ENCODE measurements at places on chromosomes 4 and X.

DNA sequence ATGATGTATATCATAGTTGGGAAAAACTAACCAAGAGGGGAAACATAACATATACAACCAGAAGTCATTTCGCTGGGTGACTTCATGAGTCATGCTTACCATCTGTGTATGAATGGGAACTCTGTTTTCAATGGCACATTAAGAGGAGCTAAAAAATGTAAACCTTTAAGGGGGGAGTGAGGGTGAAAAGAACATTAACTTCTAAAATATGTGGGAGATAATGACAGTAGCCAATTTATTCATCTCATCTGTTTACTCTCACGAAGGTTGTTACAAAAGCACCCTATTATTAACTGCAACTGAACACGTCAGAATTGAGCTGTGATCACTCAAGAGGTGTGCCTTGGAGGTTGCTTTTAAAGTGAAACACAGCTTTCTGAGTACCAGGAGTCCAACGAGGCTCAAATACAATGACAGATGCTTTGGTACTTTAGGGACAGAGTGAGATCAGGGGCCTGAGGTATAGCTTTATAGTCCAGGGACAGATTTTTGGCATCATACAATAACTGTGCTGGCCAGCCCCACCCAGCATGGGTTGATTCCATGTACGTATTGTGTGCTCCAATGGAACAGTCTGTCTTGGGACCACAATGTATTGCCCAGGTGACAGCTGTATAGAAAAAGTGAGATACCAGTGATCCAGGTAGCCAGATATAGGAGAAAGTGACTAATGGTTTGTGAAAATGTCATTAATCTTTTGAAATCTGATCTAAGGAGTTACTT is 107.3 kb downstream of the AMMECR1 start:
- DNase-seq = no peak

DNA sequence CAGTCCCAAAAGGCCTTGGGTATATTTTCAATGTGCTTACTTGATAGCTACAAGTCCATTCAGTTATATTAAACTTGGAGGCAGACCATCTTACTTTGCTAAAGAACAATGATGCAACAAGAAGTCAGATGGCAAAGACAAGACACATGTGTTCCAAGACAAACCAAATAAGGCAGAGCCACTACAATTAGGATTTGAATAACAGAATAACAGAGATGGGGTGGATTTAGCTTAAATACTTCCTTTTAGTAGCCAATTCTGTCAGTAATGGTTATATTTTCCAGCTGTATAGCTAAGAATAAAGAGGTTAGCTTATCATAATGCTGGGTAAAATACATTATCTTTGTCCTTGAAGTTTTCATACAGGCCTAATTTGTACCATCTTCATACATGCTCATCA is 37.7 kb upstream of the FRAS1 start:
- no peak for DNase-seq

DNA sequence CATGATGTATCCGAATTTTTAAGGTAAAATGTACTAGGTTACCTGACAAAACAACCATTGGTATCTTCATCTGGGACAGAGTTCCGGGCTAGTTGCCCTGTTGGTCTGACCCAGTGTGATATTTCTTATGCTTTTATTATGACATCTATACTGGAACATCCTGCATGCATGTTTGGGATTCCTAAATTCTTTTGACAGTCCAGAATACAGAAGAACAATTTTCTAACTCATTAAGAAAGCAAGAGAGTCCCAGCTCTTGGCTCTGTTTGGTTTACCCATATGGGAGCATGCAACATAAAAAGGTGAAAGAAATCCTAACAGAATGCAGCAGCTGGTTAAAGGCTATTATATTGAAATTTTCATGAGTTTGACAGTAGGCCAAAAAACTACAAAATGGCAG is 247.7 kb upstream of the FTHL17 start:
- DNase-seq = no peak

DNA sequence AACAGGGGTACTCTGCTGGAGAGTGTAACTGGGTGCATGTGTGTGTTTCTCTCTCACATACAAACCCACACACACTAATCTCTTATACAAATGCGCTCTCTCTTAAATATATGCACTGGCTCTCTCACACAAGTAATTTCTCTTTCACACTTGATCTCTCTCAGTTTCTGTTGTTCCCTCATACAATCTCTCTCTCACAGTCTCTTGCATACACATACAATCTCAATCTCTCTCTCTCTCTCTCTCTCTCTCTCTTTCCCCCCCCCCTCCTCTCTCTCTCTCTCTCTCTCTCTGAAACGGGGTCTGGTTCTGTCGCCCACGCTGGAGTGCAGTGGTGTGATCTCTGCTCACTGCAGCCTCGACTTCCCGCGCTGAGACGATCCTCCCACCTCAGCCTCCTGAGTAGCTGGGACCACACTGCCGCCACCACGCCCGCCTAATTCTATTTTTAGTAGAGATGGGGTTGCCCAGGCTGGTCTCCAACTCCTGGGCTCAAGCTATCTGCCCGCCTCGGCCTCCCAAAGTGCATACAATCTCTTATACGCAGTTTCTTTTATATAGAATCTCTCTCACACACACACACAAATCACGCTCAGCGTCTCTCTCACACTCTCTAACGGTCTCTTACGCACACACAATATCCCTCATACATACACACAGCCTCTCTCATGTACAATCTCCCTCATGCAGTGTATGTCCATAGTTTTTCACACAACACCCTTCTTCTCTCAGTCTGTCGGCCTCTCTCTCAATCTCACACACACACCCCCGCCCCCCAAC is 518 bp upstream of the FAM241A start:
- peak; percentile 52 for DNase-seq

DNA sequence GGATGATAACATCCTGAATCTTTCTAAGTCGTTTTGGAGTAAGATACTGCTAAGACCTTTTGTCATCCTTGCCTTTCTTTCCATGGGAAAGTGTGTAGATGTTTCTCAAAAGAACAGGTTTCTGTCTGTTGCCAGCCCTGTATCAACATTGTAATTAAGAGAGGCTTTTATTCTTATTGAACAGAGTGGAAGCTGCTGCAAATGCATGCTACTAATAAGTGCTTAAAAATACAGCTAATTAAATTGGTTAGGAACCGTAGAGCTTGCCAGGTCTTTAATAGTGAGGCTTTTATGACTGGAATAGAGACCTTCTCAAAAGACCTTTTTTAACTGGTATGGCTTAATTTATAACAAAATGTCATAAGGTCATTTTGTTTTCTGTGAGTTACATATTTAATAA is 34.4 kb downstream of the INTU start:
- no peak for DNase-seq

DNA sequence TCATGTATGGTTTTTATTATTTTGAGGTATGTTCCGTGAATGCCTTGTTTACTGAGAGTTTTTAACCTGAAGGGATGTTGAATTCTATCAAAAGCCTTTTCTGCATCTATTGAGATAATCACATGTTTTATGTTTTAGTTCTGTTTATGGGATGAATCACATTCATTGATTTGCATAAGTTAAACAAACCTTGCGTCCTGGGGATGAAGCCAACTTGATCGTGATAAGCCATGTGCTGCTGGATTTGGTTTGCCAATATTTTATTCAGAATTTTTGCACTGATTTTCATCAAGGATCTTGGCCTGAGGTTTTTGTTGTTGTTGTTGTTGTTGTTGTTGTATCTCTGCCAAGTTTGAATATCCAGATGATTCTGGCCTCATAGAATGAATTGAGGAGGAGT is 43.8 kb downstream of the CDX4 start:
- no peak for DNase-seq

DNA sequence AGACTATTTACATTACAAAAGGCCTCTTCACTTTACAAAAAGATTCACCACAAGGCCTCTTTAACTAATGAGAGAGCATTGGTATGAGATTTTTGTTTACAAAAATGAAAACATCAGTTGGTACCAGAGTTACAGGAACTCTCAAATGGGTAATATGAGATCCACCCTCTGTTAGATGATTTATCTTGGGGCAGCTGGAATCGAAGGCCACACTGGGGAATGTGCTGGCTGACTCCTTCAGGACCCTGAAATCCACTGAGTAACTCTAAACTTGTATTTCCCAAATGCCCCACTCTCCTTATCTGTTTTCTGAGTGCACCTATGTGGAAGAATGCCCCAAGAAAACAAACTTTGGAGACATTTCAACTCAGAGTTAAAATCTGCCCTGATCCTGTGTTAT is 232.9 kb upstream of the F9 start:
- DNase-seq = no peak

GRCh38 chr4:182010876-182011275 is 232.3 kb upstream of the TENM3 start:
- DNase-seq = no peak

Measured in kidney (tissue), 22 donors.